ENCODE measurements at places on chromosomes 3 and 15.
A peak's percentile ranks its signal among the peaks of the same experiment; 100 is the strongest.

DNA sequence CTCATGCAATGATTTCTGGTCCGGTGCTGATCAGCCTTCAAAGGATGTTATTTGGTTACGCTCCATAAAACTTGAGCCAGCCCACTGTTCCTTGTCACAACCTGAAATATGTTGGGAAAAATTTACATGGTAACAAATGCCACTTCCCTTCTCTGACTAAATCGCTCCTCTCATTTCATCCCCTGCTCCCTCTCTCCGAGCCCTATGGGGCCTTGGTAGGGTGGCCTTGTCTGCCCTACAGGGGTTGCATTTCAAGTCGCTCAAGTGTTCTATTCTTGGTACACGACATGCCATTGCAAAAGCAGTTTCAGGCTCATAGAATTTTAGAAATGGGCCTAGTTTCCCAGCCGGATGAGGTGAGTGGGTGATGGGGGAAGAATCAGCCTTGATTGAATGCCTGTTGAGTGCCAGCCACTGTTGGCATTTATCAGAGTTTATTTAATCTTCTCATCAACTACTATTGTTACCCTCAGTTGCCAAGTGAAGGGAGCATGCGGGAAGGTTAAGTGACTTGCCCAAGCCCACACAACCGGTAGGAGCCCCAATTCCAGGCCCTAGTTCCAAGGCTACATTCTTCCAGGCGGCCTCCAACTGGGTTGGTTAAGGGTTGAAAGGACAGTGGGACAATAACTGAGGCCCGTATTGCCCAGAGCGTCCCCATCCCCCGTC lies 961 bp upstream of the ABHD2 start:
- DNase-seq: no peak

DNA sequence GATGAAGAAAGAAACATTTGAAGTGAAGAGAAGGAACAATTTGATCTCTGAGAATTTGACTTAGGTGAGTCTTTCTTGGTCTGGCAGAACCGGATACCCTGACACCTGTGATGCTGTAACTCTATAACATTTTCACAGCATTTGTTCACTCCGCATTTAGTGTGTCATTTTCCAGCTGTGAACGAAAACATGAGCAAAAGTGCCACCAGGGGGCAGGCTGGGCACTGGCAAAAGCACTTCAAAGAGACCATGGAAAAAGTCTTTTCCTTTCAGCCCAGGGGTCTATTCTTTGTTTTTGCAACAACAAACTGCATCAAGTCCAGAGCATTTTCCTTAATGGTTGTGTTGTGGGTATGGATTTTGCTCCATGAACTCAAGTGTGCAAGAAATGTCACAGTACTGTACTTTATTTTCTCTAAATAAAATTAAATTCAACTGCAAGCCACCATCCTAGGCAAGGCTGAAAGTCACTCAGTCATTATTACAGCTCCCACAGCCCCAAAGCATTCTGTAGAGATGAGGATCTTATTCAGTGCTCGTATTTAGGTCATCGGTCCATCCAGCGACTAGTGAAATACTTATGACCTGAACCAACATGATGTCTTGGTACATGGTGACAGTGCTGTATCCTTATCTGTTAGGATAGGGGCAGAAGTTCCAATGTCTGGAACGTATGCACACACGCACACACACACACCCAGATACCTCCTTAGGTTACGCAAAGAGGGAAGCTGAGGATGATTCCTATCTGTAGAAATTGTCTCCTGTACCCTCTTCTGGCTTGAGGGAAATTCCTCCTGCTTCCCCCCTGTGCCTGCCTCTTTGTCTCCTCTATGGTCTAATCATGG lies 125.5 kb downstream of the GADL1 start:
- peak; percentile 66 for DNase-seq

- no peak for DNase-seq
These were observed 111.3 kb upstream of the ARRDC4 start for GRCh38 chr15:97849183-97849582.

GRCh38 chr3:54659347-54659746 lies 268.5 kb downstream of the LRTM1 start:
- no peak for DNase-seq

DNA sequence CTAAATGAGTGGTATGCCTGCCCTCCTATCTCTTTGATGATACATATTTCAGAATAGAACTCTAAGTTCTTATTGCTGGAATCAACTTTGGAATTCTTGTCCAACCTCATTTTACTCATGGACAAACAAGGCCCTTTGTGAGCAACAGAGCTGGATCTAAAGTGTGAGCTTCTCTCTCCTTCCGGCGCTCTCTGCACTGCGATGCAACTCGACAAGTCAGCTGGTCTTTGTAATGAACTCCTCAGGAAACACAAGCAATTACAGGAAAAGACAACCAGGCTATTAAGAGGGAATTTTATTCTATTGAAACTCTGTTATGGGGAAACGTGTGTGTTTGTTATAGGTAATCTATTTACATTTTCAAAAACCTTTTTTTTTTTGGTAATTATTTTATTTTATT lies 20.3 kb upstream of the NRROS start:
- DNase-seq: no peak

DNA sequence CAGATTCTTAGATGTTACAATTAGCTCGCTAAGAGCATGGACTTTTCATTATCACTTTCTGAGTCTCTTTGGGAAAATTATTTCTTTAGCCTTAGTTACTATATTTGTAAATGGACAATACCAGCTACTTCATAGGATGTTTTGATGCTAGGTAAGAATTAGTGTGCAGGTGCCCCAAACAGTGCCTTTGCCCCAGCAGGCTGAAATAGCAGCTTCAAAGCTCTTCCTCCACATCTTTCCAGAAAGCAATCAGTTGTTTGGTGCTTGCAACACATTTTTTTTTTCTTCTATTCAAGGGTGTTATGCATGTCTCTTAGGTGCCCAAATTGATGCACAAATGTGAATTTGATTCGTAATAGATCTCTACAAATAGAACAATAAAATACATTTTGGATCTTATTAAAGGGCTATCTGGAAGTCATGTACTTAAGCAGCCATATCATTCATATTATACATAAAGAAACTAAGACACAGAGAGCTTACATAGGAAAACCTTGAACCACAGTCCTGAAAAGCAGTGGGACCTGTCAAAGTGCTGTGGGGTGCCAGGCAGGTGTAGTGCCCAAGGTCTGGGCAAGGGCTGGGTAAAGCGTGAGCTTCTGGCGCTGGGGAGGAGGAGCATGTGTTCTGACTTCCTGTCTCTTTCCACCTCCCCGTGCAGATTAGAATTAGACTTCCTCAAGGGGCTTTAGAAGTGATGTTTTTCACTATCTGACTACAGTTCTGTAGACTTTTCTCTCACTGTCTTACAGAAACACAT lies 62.9 kb downstream of the FNDC3B start:
- DNase-seq: peak; percentile 35

DNA sequence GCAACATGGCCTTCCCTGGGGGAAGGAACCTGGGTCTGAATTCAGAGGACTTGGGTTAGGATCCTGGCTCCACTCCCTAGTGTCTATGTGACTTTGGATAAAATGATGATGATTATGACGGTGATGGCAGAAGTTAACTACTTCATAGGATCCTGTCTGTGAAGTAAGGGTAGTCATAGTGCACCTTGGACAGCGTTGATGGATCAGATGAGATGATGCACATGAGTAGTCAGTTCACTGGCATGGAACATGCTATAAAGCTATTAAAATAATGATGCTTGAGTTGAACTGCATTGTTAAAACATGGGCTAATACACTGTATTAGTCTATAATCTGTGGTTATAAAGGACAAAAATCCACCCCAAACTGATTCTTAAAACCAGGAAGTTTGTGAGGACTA lies 62.0 kb downstream of the EEFSEC start:
- DNase-seq: no peak

DNA sequence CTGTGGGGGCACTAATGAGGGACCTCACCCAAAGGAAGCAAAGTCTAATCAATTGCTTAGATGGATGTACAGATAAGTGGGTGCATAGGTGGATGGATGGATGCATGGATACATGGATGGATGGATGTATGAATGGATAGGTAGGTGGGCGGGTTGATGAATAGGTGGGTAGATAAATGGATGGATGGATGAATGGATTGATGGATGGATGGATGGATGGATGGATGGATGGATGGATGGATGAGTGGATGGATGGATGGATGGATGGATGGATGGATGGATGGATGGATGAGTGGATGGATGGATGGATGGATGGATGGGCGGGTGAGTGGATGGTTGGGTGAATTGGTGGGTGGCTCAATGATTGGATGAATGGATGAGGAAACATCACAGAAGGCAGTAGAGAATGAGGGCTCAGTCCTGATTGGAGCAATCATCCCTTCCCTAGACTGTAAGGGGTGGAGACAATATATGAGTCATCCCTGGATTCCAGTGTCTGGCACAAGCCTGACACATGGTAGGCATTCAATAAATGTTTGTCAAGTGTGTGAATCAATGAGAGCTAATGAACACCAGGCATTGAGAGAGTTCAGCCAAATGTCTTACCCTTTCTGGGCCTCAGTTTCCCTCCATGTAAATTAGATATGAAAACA lies 40.4 kb upstream of the PXYLP1 start:
- DNase-seq: no peak

DNA sequence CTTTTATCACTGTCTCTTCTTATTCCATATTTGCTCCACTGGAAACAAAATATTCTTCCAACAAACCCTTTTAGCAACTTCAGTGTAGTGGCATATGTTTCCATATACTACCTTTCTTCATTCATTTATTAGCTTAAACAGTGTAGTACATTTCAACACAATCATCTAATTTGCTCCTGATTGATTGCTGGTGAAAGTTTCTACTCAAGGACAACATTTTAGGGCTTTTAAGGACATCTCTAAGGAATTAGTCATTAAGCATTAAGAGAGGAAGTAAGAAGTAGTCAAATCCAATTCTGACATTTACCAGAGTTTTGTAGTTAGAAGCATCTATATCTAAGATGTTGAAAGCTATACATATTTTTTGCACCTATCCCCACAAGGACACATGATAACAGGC lies 55.8 kb downstream of the RSRC1 start:
- no peak for DNase-seq

- DNase-seq: no peak
These were observed 260.3 kb upstream of the TPM1 start for GRCh38 chr15:62782071-62782841.

DNA sequence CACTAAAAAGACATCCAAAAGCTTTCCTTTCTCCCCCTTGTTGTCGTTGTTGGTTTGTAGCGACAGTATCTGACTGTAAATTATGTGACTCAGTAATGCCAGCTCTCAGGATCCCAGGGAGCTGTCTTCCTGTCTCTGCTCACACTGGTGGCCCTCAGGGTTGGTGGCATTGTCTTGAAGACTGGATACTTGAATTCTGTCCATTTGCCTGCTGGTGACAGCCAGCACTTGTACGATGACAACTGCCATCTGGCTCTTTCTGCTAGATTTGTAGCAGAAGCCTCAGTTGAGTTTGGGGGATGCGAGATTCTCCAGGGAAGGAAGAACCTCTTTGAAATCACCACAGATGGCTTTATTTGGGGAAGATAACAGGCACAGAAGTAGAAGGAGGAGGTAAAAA lies 120.8 kb downstream of the ARPP21 start:
- DNase-seq: no peak

DNA sequence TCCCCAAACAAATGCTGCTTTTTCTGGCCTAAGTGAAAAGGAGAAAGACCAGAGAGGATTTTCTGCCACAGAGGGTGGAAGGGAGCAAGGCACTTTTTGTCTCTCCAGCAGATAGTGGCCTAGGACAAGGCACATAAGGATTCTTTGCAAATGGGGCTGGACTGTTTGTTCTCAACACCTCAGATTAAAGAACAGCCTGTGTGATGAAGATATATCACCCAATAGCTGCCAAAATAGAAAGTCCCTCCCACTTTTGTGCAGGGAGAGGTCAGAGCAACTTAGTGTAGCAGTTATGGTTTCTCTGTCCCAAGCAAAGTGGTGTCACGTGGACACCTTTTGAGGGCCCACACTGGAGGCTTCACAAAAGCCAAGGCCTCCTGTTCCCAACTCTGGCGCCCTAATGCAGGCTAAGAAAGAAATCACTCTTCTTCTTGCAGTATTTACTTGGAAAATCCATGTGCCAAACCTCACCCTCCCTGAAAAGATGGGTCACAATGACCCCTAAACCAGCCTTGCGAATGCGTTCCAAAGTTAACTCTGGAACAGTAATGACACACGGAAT lies 84.9 kb downstream of the LRIG1 start:
- DNase-seq: no peak

DNA sequence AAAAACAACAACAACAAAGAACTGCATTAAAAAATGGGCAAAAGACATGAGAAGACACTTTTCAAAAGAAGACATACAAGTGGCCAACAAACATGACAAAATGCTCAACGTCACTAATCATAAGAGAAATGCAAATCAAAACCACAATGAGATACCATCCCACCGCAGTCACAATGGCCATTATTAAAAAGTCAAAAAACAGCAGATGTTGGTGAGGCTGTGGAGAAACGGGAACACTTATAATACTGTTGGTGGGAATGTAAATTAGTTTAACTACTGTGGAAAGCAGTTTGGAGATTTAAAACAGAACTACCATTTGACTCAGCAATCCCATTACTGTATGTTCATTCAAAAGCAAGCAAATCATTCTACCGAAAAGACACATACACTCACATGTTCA lies 15.1 kb downstream of the EIF1B start:
- DNase-seq: no peak

Data from T-cell (primary cell).